ENCODE measurements at places on chromosomes 7 and 10.

- DNase-seq, result no peak
These were observed 125.3 kb upstream of the CELF2 start for GRCh38 chr10:10892290-10892875.

- no peak for DNase-seq
These were observed 39.5 kb downstream of the MRC1 start for GRCh38 chr10:17848646-17849045.

DNA sequence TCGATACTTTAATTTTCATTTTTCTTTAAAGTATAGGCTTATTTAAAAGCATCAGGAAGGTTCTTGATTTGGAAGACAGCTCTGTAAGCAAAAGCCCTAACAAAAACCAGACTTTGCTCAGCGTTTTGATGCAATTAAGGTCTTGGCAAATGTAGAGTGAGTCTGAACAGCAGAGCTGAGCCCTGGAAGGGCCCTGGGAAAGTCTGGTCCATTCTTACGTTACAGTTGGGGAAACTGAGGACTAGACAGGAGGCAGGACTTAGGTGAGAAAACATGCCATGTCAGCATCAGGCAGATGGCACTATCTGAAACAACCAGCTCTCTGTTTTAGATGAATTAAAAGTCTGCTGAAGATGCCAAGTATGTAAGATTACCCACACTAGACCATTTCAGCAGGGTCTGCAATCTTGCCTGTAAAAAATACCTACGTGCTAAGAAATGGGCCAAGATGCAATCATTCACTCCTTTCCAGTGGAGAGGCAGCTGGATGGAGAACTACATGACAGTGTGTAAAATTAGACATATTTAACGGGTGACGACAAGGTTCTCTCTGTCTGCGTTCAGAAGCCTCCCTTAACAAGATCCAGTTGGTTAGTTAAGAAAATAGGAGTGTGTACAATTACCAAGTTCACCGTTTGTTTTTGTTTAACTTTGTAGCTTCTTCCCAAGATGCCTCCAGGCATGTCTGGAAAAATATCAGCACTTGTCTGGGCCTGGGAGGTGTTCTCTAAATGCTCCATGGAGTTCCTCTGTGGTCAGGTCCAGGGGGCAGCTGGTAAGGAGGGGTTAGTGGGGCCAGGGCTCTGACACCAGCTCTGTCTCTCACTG lies 502.3 kb upstream of the ZMIZ1 start:
- DNase-seq, result no peak

- DNase-seq, result no peak
These were observed 146.9 kb downstream of the SND1 start for GRCh38 chr7:127798769-127799372.

- no peak for DNase-seq
These were observed 5.5 kb downstream of the PTPRN2 start for GRCh38 chr7:158582089-158582456.

DNA sequence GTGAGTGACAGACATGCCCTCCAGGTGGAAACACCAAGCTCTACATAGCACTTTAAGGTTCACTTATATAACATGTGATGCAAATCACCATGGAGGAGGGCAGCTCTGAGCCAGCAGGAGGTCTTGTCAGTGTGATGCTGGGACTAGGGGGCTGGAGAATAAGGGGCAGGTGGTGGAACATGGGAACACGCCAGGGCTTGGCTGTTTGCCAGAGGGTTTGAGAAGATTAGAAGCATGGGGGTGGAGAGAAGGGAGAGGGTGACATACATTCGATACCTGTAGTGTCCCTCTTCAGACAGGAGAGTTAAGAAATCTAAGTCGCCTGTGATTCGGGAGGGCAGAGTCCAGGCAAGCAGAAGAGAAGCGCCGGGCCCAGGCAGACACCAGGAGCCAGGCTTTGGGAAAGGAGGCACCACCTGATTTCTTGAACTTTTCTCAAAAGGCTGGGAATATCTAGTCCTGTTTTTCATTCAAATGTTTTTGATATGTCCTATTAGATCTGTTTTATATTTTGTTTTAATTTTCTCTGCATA lies 16.9 kb upstream of the LAMB4 start:
- no peak for DNase-seq

- no peak for DNase-seq
These were observed 180.4 kb downstream of the EXOC4 start for GRCh38 chr7:133433165-133433812.

- no peak for DNase-seq
These were observed 27.9 kb downstream of the AHR start for GRCh38 chr7:17326378-17326777.

DNA sequence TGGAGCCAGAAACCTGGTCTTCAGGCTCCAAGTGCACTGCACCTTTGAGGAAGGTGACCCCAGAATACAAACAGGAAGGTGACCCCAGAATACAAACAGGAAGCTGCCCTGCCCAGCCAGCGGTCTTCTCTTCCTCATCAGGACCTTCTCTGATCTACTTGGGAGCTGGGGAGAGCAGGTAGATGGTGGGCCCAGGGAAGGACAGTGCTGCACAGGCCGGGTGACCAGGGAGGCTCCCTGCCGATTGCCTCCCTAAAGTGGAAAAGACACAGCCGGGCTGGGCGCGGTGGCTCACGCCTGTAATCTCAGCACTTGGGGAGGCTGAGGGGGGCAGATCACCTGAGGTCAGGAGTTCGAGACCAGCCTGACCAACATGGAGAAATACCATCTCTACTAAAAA lies 151.8 kb upstream of the CHST15 start:
- no peak for DNase-seq

DNA sequence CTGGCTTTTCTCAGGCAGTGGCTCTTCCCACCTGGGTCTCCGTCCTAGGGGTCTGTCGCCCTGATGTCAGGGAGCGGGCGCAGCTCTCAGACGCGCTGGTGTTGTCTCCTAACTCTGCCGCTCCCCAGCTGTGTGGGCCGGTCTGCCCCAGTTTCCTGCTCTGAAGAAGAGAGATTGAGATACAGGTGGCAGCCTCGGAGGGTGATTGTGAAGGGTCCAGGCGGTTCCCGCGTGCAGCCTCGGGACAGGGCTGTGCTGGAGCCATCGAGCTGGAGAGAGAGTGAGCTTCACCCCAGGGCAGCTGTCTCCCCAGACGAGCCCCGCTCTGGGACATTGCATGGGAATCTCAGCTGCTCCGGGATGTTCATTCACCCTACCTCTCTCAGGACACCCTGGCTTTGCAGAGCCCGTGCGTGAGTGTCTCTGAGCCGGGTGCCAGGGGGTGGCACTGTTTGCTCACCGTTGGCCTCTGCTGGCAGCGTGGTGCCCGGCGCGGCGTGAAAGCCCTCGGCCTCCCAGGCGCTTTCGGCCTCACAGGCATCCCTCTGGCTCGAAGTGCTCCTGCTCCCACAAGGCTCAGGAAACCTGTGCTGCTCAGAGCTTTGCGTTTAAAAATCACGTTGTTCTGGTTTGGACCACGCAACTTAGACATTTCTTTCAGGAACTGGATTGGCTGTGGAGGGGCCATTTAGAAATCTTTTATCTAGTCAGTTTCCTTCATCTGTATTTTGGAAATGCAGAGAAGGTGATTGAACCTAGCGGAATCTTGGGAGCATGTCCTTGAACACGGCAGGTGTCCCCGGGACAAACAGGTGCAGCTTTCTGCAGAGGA lies 33.8 kb upstream of the ZFAND2A start:
- no peak for DNase-seq

DNA sequence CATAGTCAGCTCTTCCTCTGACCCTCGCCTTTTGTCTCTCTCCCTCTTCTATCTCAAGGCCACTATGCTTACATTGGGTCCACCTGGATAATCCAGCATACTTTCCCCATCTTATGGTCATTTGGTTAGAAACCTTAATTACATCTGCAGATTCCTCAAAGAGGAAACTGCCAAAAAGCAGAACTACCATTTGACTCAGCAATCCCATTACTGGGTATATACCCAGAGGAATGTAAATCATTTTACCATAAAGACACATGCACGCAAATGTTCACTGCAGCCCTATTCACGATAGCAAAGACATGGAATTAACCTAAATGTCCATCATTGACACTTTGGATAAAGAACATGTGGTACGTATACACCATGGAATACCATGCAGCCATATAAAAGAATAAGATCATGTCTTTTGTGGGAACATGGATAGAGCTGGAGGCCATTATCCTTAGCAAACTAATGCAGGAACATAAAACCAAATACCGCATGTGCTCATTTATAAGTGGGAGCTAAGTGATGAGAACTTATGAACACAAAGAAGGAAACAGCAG lies 114.8 kb upstream of the NPY start:
- DNase-seq, result no peak

DNA sequence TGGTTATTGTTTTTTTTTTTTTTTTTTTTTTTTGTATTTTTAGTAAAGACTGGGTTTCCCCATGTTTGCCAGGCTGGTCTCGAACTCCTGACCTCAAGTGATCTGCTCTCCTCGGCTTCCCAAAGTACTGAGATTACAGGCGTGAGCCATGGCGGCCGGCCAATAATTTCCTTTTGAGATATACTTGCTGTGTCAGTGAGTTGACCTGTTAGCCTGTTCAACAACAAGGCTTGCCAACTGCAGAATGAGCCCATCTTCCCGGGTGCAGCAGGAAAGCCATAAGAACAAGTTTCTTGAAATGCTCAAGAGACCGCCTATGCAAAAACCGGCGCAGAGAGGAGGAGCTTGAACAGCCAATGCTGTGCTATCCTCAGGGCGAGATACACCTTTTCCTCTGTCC lies 112.5 kb downstream of the PRPF18 start:
- no peak for DNase-seq

DNA sequence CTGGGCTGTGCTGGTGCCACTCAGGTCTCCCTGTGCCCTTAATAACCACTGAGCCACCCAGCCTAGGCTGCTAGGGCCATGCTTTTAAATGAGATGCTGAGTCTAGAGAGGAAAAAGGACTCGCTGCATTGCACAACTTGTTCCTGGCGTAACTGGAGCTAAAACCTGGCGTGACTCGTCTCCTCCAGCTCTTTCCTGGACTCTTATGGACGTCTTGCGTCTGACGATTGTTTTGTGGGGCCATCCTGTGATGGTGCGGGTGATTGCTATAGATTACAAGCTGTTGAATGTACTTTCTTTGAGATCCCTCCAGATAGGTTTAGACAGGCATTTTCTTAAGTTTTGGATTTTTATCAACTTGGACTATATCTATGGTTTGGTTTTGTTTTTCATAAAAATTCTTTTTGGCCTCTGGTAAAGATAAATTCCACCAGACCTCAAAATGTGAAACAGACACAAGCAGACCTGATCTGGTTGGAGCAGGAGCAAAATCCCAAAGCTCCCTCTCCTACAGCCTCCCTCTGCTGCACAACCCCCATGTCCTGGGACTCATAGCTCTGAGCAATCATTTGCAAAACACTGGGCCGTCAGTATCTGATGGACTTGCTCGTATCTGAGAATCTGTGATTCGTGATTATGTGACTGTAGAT lies 230.3 kb downstream of the ARHGAP12 start:
- no peak for DNase-seq

DNA sequence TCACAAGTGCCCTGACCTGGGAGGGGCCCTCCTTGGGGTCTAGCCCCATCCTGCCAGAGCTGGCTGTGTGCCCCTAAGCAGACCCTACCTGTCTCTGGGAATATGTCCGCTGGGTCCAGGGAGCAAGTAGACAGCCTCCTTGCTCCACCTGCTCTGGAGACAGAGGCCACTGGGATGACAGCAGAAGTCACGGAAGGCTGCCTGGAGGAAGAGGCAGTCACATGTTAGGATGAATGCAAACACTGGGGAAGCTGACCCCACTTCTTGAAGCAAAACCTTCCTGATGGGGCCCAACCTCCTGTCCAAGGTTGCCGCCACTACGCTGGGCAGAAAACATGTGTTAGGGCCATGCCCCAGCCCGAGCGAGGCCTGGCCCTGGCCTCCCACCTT lies 11.7 kb upstream of the LFNG start:
- DNase-seq, result no peak

GRCh38 chr7:150968734-150969372 lies 9.3 kb downstream of the KCNH2 start:
- DNase-seq, result no peak

- DNase-seq, result no peak
These were observed 19.0 kb downstream of the GBF1 start for GRCh38 chr10:102264371-102264770.

- DNase-seq, result no peak
These were observed 26.1 kb downstream of the INPP5A start for GRCh38 chr10:132563485-132564248.

GRCh38 chr10:95277614-95278013 lies 13.2 kb downstream of the PDLIM1 start:
- DNase-seq, result no peak

DNA sequence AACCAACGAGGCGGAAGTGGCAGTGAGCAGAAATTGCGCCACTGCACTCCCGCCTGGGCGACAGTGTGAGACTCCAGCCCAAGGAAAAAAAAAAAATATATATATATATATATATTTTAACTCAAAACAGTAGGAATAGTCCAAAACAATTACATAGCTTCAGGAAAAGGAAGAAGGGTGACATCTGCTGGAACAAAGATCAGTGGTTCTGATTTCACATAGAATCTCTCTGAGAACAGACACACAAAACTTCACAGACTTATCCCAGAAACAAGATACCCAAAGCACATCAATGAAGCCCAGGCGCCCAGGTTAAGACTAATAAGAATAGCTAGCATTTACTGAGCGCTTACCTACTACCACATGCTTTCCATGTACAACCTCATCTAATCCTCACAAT lies 45.0 kb downstream of the DNMBP start:
- no peak for DNase-seq

GRCh38 chr7:36309716-36310115 lies 79.9 kb upstream of the ANLN start:
- no peak for DNase-seq

DNA sequence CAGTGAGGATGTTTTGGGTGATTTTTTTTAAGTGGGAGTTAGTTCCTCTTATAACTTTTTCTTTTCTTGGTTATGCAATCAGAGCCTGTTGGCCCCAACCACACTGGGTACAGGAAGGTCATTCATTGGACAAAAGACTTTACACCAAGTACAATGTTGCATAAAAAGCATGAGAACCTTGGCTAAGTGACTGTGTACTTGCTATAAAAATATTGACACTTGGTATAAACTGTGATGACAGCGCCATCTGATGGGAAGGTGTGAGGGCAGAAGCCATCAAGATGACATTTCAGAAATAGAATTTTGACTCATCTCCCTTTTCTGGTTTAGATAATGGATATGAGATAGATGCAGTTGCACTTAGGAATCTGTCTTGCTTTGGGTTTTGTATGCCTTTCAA lies 126.4 kb upstream of the CCDC6 start:
- no peak for DNase-seq

DNA sequence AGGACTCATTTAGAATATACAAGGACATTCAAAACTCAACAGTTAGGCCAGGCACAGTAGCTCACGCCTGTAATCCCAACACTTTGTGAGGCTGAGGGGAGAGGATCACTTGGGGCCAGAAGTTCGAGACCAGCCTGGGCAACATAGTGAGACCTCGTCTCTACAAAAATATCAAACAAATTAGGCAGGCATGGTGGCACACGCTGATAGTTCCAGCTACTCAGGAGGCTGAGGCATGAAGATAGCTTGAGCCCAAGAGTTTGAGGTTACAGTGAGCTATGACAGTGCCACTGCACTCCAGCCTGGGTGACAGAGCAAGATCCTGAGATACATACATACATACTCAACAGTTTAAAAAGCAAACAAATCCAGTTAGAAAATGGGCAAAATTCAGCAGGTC lies 44.9 kb downstream of the GNA12 start:
- DNase-seq, result no peak
